ENCODE measurements at places on chromosomes 16 and 17.

GRCh38 chr17:2028234-2028614, 1.7 kb upstream of the DPH1 start:
- DNase-seq: no peak

DNA sequence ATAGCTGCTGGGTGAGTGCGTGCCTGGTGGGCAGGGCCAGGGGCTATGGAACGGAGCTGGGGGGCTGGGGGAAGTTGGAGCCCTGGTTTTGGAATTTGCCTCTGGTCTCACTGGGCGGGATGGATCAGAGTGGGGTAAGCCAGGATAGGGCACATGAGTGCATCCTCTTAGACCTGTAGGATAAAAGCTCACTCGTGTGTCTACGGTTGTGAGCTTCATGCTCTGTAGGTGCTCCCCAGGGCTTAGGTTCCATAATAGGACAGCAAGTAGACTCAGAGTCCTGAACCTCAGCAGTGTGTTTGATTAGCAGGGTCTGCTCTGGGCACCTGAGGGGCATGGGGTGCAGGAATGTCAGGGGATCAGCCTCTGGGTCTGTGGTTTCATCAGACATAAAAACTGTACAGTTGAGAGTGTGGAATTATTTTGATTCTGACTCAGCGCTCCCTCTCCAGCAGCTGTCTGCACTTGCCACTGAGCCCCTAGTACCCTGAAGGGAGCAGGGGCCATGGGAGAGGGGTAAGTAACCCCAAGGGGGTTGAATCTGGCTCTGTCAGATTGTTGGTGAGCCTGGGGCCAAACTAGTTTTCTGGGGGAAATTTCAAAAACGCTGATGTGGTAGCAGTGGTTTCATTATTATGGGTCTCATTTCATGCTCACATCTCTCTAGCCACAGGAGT, 84.2 kb upstream of the LGALS9 start:
- DNase-seq: no peak

DNA sequence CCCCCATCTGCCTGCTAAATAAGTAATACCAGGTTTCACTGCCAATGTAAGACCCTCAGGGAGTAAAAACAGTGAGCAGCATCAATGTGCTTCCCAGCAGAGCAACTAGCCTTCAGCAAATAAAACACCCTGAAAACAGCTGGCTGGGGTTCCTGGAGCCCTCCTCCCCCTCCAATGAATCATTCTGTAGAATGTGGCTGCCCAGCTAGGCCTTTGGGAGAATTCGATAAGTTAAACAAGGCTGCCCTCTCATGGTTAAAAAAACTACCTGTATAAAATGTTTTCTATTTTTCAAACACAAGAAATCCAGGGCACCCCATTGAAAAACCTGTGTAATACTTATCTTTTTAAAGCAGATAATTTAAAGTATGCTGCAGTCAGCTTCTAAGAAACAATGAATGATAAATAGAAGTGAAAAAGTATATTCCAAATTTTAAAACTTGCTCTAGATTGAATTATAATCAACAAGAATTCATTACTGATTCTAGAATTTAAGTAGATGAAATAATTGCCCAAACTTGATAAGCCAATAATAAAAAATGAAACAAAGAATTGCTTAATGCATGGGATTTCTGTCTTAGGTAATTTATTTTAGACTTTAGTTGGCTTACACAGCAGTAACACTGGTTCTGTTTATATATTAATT, 9.4 kb upstream of the TOM1L1 start:
- no peak for DNase-seq

DNA sequence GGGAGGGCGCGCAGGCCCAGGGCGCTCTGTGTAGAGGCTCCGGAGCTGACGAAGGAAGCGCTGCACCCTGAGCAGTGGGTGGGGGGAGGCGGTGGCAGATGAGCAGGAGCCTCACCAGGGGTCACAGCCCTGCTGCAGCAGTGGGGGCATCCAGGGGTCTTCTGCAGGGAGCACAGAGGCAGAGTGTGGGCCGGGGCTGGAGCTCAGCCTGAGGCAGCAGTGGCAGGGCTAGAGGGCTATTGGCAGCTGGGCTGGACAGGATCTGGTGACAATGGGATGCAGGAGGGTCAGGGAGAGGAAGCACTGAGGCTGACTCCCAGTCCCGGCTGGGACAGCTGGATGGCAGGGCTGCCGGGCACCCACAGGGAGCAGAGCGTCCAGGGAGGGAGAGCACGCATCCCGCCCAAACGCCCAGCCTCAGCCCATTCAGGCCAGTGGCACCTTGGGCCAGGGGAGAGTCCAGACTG, 21.0 kb downstream of the KDM8 start:
- no peak for DNase-seq

DNA sequence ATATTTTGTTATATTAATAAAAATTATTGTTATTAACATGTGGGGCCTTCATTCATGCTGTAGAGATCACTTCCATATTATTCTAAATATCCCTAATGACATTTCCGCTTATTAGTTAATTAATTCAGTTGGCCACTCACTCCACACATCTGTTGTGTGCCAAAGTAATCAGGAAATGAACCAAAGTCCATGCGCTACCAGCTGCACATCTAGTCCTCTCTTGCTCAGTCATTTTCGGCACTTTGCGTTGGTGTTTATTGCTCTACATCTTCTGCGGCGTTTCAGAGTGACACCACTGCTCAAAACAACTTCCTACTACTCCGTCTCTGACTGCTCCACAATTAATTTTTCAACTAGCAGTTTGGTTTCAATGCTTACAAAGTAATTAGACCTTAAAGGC, 101.4 kb upstream of the ZFHX3 start:
- no peak for DNase-seq

- DNase-seq: no peak
Observed at GRCh38 chr17:83189044-83190003, 109.9 kb downstream of the METRNL start.

- peak; percentile 19 for DNase-seq
Observed at GRCh38 chr17:78839762-78840529, 668 bp downstream of the USP36 start.

GRCh38 chr16:14658063-14658462, 25.3 kb downstream of the BFAR start:
- no peak for DNase-seq

DNA sequence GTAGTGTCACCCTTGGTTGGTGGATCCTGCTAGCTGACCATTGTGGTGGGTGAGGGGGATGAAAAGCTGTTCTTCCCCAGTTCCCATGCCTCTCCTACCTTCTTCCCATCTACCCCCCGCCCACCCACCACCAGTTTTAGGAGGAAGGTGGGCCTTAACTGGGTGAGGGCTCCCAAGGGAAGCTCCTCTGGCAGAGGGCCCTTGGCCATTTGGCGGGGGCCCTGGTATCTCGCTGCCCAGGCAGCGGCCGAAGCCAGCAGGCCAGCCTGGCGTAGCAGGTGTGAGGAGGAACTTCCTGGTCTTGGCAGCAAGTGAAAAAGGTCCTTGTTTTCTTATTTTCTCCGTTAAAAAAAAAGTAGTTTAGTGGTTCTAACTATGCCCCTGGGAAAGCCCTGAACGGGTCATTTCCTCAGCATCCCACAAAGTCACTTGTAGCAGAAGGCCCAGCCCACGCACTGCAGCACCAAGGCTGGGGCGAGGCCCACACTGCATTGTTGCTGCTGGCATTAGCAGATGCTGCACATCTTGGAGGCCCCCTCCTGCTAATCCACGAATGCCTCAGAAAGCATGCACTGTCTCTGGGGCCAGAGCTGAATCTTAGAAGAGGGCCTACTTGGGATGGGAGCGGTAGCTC, 72.5 kb downstream of the MPRIP start:
- DNase-seq: no peak

GRCh38 chr16:27927266-27927901, 136.1 kb downstream of the GSG1L start:
- DNase-seq: no peak

GRCh38 chr16:10128397-10129258, 53.6 kb downstream of the GRIN2A start:
- no peak for DNase-seq

DNA sequence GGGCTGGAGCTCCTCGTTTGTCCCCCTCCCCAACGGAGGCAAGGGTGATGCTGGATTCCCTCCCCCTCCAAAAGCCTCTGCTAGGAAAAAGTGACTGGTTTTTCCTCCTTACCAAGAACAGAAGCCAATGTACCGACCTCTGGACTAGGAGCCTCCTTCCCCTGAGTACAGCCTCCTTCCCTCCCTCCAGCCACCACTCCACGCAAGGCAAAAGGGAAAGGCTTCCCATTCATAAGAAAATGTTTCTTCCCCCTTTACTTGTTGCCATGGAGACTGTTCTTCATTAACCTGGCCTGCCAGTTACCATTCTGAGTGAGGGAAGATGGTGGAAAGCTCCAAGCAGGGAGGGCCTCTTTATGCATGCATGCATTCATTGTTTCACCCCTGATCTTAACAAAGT, 4.3 kb upstream of the PIMREG start:
- DNase-seq: no peak

- no peak for DNase-seq
Observed at GRCh38 chr16:50463581-50464324, 84.4 kb upstream of the NKD1 start.

GRCh38 chr16:15507301-15507958, 73.0 kb downstream of the BMERB1 start:
- no peak for DNase-seq

GRCh38 chr17:31907342-31907962, 5.9 kb upstream of the UTP6 start:
- DNase-seq: no peak

DNA sequence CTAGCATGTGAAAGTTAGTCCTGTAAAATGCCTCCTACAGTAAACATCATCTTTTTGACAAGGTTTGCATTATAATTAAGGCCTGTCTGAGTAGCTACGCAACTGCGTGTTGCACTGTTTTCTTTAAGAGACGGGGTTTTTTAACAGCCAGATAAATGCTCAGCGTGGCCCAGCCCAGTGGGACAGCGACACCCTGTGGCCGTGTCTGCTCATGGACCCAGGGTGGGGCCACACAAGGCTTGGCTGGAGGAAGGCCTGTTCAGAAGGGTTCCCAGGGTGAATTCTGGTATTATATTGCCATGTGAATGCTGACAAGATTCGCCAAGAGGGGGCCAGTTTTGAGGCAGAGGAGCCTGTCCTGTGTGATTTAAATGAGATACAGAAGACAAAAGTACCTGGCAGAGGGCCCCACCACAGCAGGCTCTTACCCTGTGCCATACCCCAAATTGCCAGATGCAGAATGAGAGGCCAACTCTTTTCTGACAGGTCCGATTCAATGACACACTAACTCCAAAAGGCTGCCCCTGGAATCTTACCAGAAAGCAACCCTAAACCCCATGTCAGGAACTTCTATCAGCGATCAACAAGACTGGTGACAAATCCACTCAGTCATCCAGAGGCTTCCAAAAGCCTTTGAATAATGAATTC, 65.9 kb upstream of the IRX6 start:
- no peak for DNase-seq

- DNase-seq: no peak
Observed at GRCh38 chr16:81329947-81330346, 15.2 kb downstream of the GAN start.

- no peak for DNase-seq
Observed at GRCh38 chr17:846901-847843, 65.0 kb downstream of the MRM3 start.

GRCh38 chr17:54028986-54029580, 206.4 kb downstream of the KIF2B start:
- no peak for DNase-seq

- no peak for DNase-seq
Observed at GRCh38 chr16:73037331-73037745, 10.6 kb downstream of the ZFHX3 start.

GRCh38 chr16:9392956-9393355, 301.5 kb downstream of the HAPSTR1 start:
- no peak for DNase-seq

GRCh38 chr16:66881014-66881417, 701 bp downstream of the PDP2 start:
- DNase-seq: no peak

DNA sequence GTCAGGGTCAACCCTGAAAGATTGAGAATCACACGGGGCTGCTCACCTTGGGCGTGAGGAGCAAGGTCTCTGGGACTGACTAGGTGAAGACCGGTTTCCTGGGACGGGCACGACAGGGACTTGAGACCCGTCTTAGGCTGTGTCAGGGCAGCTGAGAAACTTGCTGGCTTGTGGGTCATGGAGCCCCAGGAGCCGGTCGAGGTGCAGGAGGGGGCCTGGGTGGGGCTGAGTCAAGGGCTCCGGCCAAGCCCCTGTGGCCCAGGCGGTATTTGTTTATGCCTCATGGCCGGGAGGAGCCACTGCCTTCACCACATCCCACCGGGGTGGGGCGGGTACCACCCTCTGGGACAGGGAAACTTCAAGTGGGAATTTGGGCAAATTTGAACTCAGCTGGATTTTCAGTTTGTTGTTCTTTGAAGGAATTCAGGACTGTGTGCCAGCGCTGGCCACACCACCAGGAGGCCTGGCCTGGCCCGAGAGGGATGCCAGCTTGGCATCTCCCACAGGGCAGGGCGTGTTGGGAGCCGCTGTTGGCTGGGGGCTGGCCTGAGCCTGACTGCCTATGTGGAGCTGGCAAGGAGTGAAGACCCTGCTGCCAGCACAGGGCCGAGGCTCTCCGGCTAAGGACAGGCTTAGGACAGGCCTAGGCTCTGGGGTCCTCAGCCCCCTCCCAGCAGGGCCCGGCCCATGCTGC, 116.1 kb downstream of the METRNL start:
- DNase-seq: no peak

- DNase-seq: peak; percentile 36
Observed at GRCh38 chr17:35890774-35891155, 10.6 kb upstream of the CCL5 start.

- no peak for DNase-seq
Observed at GRCh38 chr17:57011491-57012015, 33.6 kb downstream of the SCPEP1 start.
